Neuronal stem cell (in vitro differentiated cells): ENCODE measurements at places on chromosomes 12 and 14.

DNA sequence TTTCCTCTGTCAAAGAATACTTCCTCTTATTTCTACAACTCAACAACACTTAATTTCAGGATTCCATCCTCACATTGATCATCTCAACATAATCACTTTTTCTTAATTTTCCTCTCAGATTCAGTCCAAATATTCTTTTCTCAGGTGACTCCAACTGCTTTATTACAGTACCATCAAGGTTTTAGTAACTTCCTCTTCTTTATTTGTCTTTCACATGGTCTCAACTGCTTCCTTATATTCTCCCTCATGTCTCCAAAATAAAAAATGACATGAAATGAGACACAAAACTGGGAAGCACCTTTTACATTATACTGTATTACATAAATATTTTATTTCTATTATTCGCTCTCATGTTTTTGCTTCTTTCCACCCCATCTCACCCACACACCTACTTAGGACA, 55.5 kb downstream of the PPP2R5E start:
- DNase-seq, result no peak

GRCh38 chr12:126038434-126038833, 973.2 kb downstream of the AACS start:
- no peak for DNase-seq

DNA sequence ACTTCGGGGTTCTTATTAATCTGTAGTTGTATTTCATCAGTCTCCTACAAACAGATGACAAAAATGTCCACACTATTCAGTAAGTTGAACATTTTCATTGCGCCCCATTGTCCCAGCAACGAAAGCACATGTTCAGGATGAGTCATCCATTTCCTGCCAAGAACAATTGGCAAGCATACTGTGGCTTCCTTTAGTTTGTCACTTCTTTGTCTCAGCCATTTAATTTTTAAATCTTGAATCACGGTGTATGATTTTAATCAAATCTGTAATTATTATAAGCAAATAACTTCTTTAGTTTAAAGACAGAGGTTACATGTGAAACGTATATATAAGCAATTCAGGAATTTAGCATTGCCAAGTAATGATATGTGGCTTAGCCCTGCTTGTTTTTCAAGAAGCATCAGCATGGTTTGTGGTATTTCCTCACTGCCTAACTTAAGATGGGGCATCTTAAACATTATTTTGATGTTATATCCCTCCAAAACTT, 211.3 kb upstream of the KRR1 start:
- DNase-seq, result no peak

GRCh38 chr12:74984631-74985030, 225.0 kb downstream of the KCNC2 start:
- DNase-seq, result no peak

DNA sequence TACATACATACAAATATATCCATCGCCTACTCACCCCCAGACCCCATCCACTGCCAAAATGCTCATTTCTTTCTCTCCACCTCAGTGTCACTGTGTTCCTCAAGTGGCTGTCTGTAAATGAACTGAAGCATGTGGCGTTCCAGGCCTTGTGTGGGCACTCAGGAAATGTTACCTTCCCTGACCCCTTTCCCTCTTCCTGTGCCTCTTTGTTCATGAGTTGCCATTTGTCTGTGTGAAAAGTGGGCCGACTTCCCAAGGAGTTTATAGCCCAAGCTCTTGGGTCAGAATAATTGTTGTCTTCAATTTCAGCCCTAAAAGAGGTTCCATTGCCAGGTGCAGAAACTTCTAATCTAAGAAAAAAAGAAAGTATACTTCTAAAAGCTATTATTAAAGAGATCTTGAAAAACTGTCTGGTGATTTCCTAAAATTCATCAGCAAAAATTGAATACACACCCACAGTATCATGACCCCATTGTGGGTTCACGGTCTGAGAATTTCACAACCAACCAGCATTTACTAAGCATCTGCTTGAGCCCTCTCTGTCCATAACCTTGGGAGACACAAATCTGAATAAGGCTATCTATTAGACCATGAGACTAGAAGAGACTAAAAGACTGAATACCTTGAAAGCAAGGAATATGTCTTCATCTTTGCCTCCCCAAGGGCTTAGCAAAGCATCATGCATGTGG, 201.4 kb upstream of the EEA1 start:
- DNase-seq, result no peak

GRCh38 chr12:92047393-92047826, 98.2 kb downstream of the BTG1 start:
- no peak for DNase-seq

DNA sequence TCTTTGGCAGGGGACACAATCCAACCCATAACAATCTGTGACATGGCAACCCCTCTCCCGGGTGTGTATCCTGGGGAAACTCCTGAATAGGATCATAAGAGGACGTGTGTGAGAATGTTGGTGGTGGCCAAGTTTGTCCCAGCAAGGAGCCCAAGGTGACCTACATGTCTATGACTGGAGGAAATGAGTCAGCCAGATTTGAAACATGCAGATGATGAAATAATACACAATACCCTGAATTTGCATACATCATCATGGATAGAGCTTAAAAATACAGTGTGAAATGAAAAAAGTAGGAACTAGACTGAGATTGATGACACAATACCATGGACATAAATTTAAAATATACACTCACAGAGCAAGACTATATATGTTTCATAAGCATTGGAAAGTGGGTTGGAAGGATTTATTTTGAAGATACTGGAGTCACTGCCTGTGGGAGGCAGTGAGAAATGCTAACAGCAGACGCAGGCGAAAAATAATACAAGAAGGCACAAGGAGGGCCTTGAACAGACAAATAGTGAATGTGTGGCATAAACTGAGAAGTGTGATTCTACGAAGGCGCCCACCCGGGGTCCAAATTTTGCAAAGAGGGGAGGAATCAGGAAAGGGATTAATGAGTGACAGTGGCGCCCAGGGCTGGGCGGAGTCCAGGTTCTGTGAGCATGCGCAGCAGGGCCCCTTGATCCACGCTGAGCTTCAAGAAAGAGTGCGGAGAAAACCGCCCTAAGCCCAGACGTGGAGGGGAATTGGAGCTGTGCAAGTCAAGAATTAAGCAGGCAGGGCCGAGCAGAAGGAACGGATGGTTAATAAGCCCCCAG, 7.0 kb upstream of the MAP1LC3B2 start:
- DNase-seq, result no peak

DNA sequence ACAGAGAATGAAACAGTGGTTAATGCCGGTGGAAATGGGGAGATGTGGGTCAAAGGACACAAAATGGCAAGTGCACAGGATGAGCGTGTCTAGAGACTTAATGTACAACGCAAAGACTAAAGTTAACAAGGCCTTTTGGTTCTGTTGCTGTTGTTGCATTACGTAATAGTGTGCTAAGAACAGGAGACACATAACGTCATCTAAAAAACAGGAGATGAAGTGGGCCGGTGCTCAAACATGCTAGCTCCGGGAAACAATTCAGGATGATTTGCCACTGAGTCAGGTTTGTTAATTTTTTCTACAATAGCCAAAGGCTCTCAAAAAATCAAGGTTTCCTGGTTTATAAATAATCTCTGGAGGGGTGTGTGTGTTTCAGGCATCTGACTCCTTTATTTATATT, 55.5 kb downstream of the ETV6 start:
- no peak for DNase-seq

GRCh38 chr14:68978172-68978911, 760 bp downstream of the ACTN1 start:
- peak; percentile 67 for DNase-seq

DNA sequence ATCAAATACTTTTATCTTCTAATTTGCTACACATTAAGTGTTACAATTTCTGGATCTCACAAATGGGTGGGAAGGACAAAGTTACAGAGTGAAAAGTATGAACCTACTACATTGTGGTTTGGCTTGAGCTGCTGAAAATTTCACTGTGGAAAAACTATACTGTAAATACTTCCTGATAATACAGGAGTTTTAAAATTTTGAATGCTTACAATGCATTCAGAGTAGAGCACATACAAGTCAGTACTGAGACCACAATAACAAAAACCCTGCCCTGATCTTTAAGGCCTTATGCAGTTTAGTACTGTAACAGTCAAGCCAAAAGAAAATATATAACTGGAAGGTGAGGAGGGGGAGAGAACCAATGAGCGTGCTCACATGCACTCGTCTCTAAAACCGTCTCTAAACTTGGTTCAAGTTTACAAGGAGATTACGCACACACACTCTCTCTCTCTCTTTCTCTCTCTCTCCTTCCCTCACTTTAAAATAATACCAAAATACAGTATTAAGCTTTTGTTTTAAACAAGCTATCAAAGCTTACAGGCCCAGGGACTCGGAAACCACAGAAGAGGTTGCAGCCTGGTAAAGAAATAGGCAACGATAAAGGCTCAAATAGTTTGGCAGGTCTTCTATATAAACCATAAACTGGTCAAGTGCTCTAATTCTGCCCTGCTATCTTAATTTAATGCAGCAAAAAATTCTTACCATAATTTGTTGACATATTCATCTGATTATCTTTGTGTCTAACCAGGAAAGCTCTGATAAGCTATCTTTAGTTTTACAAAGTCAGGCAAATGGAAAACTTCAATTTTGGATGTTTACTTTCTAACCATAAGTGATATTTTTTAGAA, 58.0 kb downstream of the ATF7 start:
- no peak for DNase-seq

GRCh38 chr12:122395319-122395718, 27.1 kb downstream of the CLIP1 start:
- DNase-seq, result no peak

- no peak for DNase-seq
Measured at GRCh38 chr12:68910128-68910527, 22.8 kb downstream of the CPM start.

GRCh38 chr12:17884581-17884980, 205.4 kb downstream of the RERGL start:
- no peak for DNase-seq

GRCh38 chr14:30223385-30223785, 295.7 kb upstream of the PRKD1 start:
- no peak for DNase-seq

DNA sequence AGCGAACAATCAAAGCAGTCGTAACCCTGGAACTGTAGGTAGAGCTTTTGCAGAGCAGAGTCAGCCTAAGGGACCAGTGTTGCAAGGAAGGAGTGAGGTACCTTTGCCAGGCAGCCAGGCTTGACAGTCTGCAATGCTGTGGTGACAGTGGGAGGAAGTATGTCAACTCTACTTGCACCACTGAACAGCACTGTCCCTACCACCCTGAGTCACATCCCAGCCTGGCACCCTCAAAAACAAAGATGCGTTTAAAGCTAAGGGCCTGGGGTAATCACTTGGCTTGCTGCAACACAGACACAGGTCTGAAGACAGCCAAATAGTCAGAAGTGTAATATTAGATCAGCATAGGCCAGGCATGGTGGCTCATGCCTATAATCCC, 141.9 kb downstream of the DPF3 start:
- DNase-seq, result no peak

DNA sequence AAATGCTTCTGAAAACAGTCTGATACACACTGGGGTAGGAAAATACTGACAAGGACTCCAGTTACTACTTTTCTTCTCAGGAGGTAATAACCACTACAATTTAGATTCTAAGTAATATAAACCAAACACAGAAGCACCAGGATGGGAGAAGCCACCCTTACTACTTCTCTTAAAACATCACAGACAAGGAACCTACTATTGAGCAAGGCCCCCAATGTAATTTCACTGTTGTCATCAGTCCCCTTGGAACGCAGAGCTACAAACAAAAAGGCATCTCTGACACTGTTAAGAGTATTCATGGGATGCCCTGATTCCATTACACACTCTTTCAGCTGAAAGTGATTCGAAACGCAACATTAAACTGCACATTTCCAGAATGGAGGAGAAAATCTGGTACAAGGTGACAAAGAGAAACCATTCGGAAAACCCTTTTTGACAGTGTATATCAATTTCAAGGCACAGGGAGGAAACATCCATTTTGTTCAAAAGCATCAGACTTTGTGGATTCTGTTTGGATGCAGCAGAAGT, 185.9 kb downstream of the PPM1H start:
- DNase-seq, result no peak

GRCh38 chr12:26100666-26101349, 24.0 kb downstream of the BHLHE41 start:
- DNase-seq, result no peak

- DNase-seq, result no peak
Measured at GRCh38 chr12:83931451-83931850, 981.1 kb downstream of the SLC6A15 start.

DNA sequence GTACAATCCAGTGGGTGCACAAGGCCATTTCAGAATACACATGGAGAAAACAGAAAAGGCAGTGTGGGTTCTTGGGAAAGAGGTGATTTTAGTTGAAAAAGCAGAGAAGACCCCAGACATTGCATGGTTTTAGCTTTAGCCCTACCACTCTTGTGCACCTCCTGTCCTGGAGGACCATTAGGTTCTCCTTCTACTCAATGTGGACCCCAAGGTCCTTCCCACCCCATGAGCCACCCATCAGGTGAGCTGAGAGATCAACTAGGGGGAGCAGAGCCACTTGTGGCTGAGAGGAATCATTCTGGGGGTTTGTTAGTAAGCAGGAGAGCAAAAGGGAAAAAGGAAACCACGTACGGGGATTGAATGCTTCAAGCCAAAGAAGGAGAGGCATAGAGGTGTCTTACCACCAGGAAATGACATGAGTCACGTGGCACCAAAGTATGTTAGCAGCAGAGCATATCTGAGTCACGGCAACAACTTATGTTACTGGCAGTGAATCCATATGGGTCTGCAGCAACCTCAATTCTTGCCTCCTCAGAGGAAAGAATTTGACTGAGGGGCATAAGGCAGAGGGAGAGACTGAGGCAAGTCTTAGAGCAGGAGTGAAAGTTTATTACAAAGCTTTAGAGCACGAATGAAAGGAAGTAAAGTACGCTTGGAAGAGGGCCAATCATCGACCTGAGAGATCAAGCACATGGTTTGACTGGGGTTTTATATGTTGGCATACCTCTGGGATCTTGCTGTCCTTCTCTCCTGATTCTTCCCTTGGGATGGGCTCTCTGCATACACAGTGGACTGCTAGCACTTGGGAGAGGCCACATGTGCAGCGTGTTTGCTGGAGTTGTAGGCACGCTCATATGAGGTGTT, 73.9 kb downstream of the HSD17B6 start:
- no peak for DNase-seq

DNA sequence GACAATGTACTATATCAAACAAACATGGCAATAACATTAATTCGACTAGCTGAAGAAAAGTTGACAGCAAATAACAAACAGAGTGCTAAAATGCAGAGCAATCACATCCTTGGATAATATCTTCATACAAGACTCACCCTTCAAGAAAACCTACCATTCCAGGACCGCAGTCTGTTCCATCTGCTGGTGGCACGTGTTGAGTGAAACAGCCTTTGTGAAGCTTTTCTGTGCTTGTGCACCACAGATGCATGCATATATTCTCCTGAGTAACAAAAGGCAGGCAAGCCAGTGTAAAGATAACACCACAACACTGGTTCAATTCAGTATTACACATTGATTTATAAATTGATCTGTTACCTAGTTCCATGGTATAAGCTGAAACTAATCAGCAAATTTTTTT, 89.3 kb downstream of the ADAMTS20 start:
- DNase-seq, result no peak
